ENCODE measurements at places on chromosomes 2 and 18. TPM values are rescaled to one million over a fixed set of nuclear protein-coding genes. Genes with fewer than 3 reads are reported as not detected.

The ITPRID2 gene
- total RNA-seq = 98.9 TPM

The CCL20 gene
- 6.7 TPM for total RNA-seq

The ATP8B1 gene
- total RNA-seq = 45.1 TPM

The CCDC102B gene
- 7.2 TPM for total RNA-seq

The KCNG2 gene
- total RNA-seq = 1.6 TPM

The LIPG gene
- total RNA-seq = 0.16 TPM

The NCKAP1 gene
- total RNA-seq = 270 TPM

The CCT7 gene
- total RNA-seq = 180 TPM

The TRIM54 gene
- 0.15 TPM for total RNA-seq

The SLC19A3 gene
- total RNA-seq = 46.9 TPM

The FLACC1 gene
- total RNA-seq = 1.2 TPM

The SNTG2 gene
- 7.4 TPM for total RNA-seq

The KCNS3 gene
- total RNA-seq = 16.0 TPM

The TMEM178A gene
- 1.9 TPM for total RNA-seq

The CCT4 gene
- total RNA-seq = 82.9 TPM

The IL36G gene
- not detected for total RNA-seq

The CPLX4 gene
- total RNA-seq = not detected

The C1QL2 gene
- total RNA-seq = not detected

The MEP1B gene
- 0.15 TPM for total RNA-seq

The PLGLB2 gene
- total RNA-seq = 2.7 TPM

The CARF gene
- total RNA-seq = 17.7 TPM

The SLC30A3 gene
- total RNA-seq = not detected

The CYP26B1 gene
- total RNA-seq = 3.8 TPM

The ANKRD30BL gene
- total RNA-seq = not detected

The CNDP1 gene
- total RNA-seq = not detected

The CNGA3 gene
- 0.15 TPM for total RNA-seq

The DIS3L2 gene
- total RNA-seq = 38.9 TPM

The ALS2 gene
- 28.4 TPM for total RNA-seq

The MALL gene
- 6.2 TPM for total RNA-seq

The SALL3 gene
- not detected for total RNA-seq

The HS6ST1 gene
- 15.7 TPM for total RNA-seq

The KIF5C gene
- total RNA-seq = 6.2 TPM

The ITGB6 gene
- 46.1 TPM for total RNA-seq

The L3MBTL4 gene
- total RNA-seq = 7.8 TPM

The ZNF892 gene
- total RNA-seq = 6.9 TPM

Data from breast epithelium (tissue), 4 donors.